Tibial nerve (tissue), 4 donors: ENCODE measurements at places on chromosomes 1 and 21. TPM values are rescaled to one million over a fixed set of nuclear protein-coding genes. Genes with fewer than 3 reads are reported as not detected.

DNA sequence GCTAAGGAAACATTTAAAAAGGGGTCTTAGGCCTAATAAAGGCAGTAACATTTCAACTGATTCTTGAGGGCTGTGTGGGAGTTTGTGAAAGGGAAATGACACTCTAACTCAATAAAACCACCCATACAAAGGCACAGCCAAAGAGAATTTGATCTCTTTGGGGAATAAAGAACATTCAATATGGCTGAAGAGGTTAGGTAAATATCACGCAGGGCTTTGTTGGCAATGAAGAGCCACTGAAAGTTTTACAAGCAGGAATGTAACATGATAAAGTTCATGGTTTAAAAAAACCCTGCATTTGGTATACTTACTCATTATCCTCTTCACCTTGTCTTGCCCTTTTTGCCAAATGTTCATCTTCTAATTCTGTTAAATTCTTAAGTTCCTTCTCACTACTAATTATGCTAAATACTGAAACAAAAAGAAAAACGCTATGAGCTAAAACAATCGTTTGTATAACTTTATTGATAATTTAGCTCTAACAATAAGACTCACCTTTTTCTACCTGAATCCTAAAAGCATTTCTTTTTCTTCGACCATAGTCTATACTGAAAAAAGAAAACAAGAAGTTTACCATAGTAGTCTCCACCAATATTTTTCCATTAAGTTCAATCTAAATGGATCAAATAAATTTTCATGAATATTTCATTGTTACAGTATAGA, 12.5 kb downstream of the NVL start:
- H3K4me1 ChIP-seq = no peaks in the 10 kb centered on the region
- peaks cover 48% of the 10 kb centered on the region for H3K36me3 ChIP-seq
- H3K4me3 ChIP-seq = no peak overlapping the region
- DNase-seq = no peak
- H3K27ac ChIP-seq = no peak overlapping the region

DNA sequence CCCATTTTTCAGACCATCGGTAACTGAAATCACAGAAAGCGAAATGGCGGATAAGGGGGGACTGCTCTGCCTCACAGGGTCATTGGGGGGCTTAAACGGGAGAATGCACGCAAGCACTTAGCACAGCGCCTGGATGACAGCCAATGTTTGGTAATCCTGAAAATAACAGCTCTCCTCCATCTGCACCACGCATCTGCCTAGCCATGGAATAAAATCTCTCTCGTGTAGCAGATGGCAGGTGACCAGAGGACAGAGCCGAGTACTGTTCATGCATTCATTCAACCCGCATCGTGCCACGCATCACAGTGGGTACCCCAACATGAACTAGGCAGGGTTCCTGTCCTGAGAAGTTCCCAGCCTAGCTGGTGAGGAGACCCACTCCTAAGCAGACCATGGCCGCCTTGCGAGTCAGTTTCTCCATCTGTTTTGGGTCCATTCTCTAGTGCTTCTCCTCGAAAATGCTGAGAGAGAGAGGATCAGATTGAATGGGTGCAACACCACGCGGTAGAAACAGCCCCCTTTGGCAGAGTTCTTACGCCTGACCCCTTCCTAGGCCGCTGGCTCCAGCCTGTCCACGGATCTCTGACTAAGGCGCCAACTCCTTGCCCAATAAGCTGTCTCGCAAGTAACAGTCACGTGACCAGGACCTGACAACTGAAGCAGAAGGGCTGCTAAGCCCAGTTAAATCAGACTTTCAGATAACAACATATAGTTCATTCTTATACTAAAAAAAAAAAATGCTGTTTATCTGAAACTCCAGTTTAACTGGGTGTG, 7.3 kb downstream of the SLC1A7 start:
- H3K27me3 ChIP-seq = no peaks in the 10 kb centered on the region
- H3K36me3 ChIP-seq = no peaks in the 10 kb centered on the region
- H3K4me1 ChIP-seq = peaks cover 5% of the 10 kb centered on the region
- no peak overlapping the region for H3K4me3 ChIP-seq
- no peak for DNase-seq
- peak overlapping the region; percentile 66 for H3K27ac ChIP-seq

DNA sequence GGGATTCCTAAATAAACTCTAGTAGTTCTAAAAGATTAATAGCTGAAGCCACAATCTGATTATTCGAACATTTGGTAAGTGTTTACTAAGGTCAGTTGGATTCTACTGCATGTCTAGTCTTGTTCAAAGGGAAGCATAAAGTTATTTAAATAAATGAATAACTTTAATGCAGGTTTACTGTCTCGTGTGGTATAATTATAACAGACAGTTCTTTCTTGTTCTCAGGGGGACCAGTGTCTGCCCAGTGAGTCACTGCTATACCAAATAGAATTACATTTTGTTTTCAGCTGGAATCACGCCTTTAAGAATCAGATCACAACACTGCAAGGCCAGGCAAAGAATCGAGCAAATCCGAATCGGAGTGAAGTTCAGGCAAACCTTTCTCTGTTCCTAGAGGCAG, 45.1 kb downstream of the SMG7 start:
- H3K36me3 ChIP-seq = peaks cover 46% of the 10 kb centered on the region
- peaks cover 24% of the 10 kb centered on the region for H3K4me1 ChIP-seq
- no peak overlapping the region for H3K4me3 ChIP-seq
- DNase-seq = no peak
- H3K27ac ChIP-seq = no peak overlapping the region

GRCh38 chr1:246709196-246709595, 15.0 kb upstream of the SCCPDH start:
- H3K4me3 ChIP-seq = no peak overlapping the region
- H3K4me1 ChIP-seq = no peaks in the 10 kb centered on the region
- H3K27me3 ChIP-seq = no peaks in the 10 kb centered on the region

- peaks cover 18% of the 10 kb centered on the region for H3K36me3 ChIP-seq
- peak overlapping the region; percentile 93 for H3K27ac ChIP-seq
- H3K4me3 ChIP-seq = peak overlapping the region; percentile 83
- no peak for DNase-seq
- H3K4me1 ChIP-seq = peaks cover 11% of the 10 kb centered on the region
Observed at GRCh38 chr1:213014642-213015041, 1.0 kb downstream of the ANGEL2 start.

- no peak overlapping the region for H3K4me3 ChIP-seq
- DNase-seq = no peak
- no peak overlapping the region for H3K27ac ChIP-seq
- peaks cover 15% of the 10 kb centered on the region for H3K36me3 ChIP-seq
Observed at GRCh38 chr1:244053831-244054230, 2.7 kb downstream of the ZBTB18 start.

DNA sequence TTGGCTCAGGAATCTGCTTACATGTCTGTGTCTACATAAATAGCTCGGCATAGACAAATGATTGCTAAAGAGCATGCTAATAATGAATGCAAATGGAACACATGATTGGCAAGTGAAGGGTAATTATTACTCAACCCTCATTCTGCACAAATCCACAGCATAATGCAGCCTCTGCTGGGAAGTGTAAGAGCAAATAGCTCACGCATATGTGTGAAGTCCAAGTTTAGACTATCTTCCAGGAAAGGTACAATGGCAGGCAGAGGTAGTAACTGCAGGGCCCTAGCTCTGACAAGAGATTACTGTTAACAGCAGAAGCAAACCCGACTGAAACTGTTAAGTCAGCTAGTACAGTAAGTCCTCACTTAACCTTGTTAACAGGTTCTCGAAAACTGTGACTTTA, 7.0 kb upstream of the IL6R start:
- H3K27ac ChIP-seq = no peak overlapping the region
- no peak for DNase-seq
- H3K4me1 ChIP-seq = no peaks in the 10 kb centered on the region

DNA sequence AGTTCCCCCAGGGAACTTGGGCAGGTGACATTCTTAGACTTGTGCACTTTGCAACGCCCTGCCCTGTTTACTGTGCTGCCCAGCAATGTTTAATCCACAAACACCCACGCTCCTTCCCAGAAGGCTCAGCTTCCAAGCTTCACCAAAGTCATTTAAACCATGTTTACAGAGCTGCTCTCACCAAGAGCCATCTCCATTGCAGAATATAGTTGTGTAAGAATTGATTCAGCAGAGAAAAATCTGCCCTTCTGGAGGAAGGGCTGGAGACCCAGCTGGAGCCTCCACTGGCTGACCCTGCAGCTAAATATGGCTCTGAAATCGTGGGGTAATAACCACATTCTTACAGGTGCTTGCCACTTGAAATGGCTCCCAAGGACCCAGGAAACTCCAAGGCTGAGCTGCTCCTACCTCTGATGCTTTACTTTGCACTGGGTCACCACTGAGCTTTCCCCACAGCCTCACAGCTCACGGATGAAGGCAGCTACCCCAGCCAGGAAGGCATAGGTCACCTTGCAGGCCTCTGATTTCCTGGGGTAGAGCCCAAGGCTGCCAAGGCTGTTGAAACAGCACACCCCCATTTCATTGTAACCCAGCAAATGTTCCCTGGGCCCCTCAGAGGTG, 8.7 kb downstream of the CAPN2 start:
- no peak overlapping the region for H3K4me3 ChIP-seq
- H3K27me3 ChIP-seq = no peaks in the 10 kb centered on the region
- peaks cover 19% of the 10 kb centered on the region for H3K4me1 ChIP-seq
- no peaks in the 10 kb centered on the region for H3K36me3 ChIP-seq
- H3K27ac ChIP-seq = peak overlapping the region; percentile 64
- no peak for DNase-seq

HSPB7 gene
- 42.6 TPM for total RNA-seq

RHEX gene
- total RNA-seq = not detected
